MM.1S (cell line): ENCODE measurements at places on chromosomes 7 and 10.

DNA sequence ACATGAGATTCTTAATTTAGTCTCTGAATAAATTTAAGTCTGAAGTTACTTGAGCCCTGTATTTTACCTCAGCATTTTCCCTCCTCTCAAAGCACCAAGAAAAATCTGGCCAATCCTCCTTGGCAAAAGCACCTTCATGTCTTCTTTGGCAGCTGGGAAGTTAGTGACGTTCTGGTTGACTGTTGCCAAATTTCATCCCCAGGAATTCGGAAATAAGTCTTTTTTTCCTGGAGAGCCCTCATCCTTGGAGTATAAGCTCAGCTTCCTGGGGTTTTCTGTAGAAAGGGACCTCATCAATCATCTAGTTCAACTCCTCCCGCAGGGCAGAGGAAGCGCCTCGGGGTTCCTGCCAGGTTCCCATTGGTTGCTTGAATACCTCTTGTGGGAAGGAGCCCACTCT is 377.6 kb downstream of the PHTF2 start:
- no peak for DNase-seq

GRCh38 chr7:134774119-134774518 is 5.3 kb upstream of the CALD1 start:
- DNase-seq, result no peak

GRCh38 chr7:91660734-91661356 is 219.7 kb downstream of the MTERF1 start:
- DNase-seq, result peak; percentile 26

- DNase-seq, result no peak
Measured at GRCh38 chr7:106175507-106175906, 63.4 kb upstream of the SYPL1 start.

- DNase-seq, result peak; percentile 2
Measured at GRCh38 chr10:14609178-14609577, 165.5 kb downstream of the FAM107B start.

GRCh38 chr7:12210179-12211053 is 678 bp upstream of the TMEM106B start:
- peak; percentile 86 for DNase-seq

- DNase-seq, result no peak
Measured at GRCh38 chr10:44860811-44861736, 50.1 kb upstream of the TMEM72 start.

GRCh38 chr7:113633073-113633472 is 285.7 kb downstream of the PPP1R3A start:
- no peak for DNase-seq

DNA sequence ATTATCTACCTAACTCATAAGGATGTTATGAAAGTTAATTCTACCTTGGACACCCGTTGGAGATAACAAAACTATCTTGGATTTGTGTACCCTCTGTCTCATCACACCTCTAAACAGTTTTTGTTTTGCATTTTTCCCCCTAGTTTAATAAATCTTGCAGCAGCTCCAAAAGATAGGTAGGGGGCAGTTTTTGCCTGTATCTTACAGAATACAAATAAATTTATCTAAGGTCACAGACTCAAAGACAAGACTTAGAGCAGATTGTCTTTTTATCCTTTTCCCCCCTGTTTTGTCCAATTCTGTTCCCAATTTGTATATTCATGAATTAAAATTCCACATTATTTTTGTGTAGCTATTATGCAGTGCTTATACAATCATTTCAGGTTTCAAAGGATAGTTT is 5.0 kb upstream of the SORCS1 start:
- no peak for DNase-seq

DNA sequence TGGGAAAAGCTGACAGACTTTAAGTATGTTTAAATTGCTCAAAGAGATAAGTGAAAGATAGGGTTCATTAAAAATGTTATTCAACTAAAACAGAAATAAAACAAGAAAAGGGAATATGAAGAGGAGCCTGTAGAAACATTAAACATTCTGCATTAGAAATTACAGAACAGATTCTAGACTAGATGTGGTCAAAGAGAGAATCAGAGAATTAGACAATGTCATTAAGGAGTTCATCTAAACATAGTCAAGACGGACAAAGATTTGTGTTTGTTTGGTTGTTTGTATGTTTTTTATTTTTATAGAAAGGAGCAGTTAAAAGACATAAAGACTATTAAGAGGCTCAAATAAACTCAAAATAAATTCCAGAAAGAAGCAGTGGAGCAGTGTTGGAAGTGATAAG is 80.0 kb downstream of the NKX6-2 start:
- DNase-seq, result no peak

DNA sequence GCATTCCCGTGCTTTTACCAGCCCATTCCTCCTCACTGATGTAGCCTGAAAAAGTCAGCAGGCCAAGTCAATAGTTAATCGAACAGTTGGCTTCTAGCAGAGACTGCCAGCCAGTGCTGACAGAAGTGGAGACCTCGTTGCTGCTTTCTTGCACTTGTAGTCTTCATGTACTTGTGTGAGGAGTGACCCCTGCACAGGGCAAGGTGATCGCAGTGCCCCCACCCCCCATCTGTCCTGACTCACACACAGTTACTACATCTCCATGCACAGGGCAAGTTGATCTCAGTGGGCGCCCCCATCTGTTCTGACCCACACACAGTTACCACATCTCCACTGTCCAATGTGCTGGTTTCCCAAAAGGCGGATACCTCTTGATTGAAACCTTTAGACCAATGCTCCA is 34.2 kb downstream of the C10orf71 start:
- no peak for DNase-seq

DNA sequence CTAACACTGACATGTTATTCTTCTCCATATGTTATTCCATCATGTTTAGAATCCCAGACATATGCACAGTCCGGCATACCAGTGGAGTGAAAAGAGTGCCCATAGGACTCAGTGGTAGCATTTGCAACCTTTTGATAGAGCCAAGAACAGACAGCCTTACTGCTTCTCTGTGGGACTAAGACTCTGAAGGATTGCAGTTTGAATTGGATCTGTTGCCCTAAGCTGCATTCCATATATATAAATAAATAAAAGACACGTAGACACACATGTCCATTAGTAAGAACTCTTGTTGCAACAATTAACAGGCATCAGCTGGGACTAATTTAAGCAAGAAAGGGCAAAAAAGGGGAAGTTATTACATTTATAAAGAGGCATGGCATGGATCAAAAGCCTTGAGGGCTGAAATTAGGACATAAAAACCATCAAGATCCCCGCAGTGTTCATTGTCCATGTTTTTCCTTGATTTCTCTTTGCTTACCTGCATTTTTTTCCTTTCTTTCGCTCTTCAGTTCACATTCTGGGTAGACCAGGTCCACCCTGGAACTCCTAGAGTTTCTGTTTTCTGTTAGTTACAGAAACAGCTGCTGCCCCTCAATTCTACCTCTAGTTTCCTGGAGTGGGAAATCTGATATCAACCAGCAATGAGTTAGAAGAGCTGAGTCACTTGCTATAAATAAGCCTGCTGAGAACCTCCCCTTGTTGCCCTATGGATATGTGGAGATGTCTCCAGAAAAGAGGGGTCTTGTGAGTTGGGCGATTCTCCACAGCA is 132.4 kb downstream of the SORCS1 start:
- DNase-seq, result no peak

GRCh38 chr7:5064391-5065106 is 18.9 kb downstream of the RBAK start:
- DNase-seq, result no peak

DNA sequence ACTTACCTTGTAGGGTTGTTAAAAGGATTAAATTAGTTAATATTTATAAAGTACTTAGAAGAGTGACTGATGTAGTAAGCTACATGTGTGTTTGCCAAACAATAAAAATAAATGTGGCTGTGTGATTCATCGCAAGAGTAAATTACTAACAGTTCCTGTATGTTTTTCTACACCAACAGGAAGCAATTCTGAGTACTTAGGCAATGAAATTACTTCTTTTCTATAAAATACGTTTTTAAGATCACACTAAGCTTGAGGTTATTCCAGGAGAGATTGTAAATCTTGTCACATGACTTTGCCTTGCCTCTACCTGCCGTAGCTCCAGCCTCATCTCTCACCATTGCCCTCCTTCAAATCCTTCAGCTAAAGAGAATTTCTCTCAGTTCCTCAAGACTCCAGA is 18.1 kb upstream of the GSTK1 start:
- no peak for DNase-seq

GRCh38 chr10:61642676-61643075 is 20.1 kb upstream of the CABCOCO1 start:
- no peak for DNase-seq
